Stimulated activated CD8-positive, alpha-beta memory T cell treated with anti-CD3 and anti-CD28 coated beads, Interleukin-7, amount 100 ng/mL, for 1 hour (primary cell): ENCODE measurements at places on chromosomes 12 and 14.

DNA sequence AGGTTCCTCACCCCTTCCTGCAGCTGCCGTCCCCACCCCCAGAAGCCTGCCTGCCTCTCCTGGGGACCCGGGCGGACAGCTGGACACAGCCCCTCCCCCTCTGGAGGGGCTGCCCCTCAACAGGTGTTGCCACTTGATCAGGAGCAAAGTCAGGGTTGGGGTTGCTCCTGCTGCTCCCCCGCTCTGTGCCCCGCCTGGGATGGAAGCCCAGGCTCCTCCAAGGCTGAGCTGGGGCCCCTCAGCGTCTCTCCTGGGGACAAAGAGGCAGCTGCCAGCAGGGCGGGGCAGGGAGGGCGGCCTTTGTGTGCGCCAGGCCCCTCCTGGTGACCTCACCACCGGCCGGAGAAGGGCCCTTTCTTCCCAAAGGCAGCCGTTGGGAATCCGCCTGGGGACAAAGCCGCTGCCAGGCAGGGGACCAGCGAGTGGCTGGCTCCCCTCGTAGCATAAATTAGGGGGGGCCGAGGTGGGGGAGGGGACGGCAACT, 13.7 kb downstream of the TRMT61A start:
- DNase-seq: no peak

- DNase-seq: no peak
Measured at GRCh38 chr12:103947871-103948555, 17.7 kb upstream of the TDG start.

GRCh38 chr12:110199339-110200123, 75.4 kb downstream of the IFT81 start:
- DNase-seq: no peak

DNA sequence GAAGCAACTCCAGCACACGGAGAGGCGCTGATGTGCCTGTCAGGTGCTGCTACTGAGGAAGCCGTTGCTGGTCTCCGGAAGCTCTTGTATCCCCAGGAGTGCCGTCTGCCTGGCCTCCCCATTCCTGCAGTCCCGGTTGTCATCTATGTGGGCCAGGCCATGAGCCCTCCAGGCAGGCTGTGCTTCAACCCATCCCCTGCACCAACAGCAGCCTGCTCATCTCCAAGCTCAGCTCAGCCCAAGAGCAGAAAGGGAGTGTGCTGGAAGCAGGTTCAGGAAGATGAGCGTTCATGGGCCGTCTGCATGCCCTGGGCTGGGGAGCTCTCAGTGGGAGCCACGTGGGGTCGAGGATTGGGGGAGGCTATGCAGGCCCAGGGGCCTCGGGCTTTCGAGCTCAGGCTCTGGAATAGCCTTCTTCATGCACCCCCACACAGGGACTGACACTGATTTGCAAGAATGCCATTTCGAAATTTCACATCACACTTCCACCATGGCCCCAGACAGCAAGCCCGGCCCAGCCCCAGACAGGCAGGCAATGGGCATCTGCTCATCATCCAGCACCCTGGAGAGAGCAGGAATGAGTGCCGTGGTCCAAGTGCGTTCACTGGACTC, 164.5 kb downstream of the KIF26A start:
- DNase-seq: no peak

GRCh38 chr12:95177201-95177768, 40.0 kb downstream of the FGD6 start:
- no peak for DNase-seq

GRCh38 chr14:59454139-59454538, 11.0 kb downstream of the GPR135 start:
- DNase-seq: no peak

DNA sequence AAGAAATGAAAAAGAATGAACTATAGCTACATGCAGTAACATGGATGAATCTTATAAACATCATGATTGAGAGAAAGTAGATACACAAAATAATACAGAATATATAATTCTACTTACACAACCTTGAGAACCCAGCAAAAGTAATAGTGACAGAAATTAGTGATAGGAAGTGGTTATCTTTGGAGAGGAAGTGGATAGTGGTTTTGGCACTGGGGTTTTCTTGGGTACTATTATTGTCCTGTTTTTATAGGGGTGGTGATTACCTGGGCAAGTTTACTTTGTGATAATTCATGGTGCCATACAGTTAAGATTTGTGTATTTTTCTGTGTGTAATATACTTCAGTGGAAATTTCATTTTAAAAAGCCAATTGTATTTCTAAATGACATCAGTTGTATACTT, 352.7 kb downstream of the AEBP2 start:
- DNase-seq: no peak

GRCh38 chr12:63941166-63941800, 96.8 kb downstream of the SRGAP1 start:
- no peak for DNase-seq

- peak; percentile 56 for DNase-seq
Measured at GRCh38 chr14:103334644-103335622, 896 bp downstream of the EIF5 start.

- DNase-seq: no peak
Measured at GRCh38 chr12:54975875-54976274, 8.7 kb downstream of the TESPA1 start.

- DNase-seq: no peak
Measured at GRCh38 chr12:130860311-130860710, 11.6 kb upstream of the RAN start.
